Skin of body (tissue), 3 donors: ENCODE measurements at places on chromosomes 4 and X. TPM values are rescaled to one million over a fixed set of nuclear protein-coding genes. Genes with fewer than 3 reads are reported as not detected.

NXF3 gene
- total RNA-seq, result not detected

C4orf36 gene
- total RNA-seq, result 1.9 TPM

SAGE1 gene
- not detected for total RNA-seq

NOP14 gene
- total RNA-seq, result 11.2 TPM

PARM1 gene
- total RNA-seq, result 18.9 TPM

GRCh38 chr4:154559494-154560418, 3.1 kb upstream of the FGB start:
- DNase-seq, result no peak

DNA sequence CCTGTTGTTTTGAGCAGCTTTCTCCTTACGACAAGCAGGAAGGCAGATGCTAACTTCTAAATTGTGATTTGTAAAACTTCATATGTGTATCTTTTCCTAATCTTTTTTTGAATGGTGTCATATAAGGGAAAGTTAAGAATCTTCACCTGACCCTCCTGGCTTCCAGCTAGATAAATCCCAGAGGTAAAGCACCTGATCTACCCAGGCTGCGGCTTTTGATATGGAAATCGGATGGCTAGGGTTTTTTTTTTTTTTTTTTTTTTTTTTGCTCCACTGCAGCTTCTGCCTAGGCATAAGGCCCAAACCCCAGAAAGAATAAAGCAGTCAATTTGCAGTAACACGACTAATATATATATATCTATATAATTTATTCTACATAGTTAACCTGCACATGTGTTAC, 10.0 kb downstream of the MAB21L2 start:
- no peak for DNase-seq

GRCh38 chrX:51825436-51825835, 68.0 kb upstream of the MAGED1 start:
- DNase-seq, result no peak

- no peak for DNase-seq
Observed at GRCh38 chrX:29653721-29654120, 561.6 kb upstream of the MAGEB2 start.

- no peak for DNase-seq
Observed at GRCh38 chr4:182695842-182696241, 221.3 kb downstream of the DCTD start.

- no peak for DNase-seq
Observed at GRCh38 chr4:74368596-74368995, 3.7 kb downstream of the EREG start.

- DNase-seq, result no peak
Observed at GRCh38 chr4:88879991-88880390, 177.0 kb downstream of the FAM13A start.

DNA sequence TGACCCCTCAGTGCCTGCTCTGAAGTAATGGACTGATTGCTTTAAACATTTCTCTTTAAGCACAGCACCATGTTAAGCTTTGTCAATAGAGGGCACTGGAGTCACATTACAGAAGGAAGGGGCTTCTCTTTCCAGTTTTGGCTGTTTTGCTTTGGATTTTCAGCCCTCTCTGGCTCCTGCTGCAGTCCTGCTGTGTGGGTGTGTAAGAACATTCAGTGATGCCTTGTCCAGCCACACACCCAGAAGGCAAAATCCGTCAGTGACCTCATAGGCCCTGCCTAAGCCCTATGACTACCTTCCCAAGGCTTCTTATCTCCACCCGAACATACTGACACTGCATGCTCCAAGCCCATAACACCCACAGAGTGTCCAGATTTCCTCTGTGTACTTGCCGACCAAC, 215.3 kb upstream of the CTSO start:
- DNase-seq, result peak; percentile 70

GRCh38 chr4:120718979-120719566, 203.5 kb downstream of the PRDM5 start:
- DNase-seq, result peak; percentile 72
